Right ventricle myocardium inferior (tissue), 1 donor: ENCODE measurements at places on chromosomes 4 and X.

DNA sequence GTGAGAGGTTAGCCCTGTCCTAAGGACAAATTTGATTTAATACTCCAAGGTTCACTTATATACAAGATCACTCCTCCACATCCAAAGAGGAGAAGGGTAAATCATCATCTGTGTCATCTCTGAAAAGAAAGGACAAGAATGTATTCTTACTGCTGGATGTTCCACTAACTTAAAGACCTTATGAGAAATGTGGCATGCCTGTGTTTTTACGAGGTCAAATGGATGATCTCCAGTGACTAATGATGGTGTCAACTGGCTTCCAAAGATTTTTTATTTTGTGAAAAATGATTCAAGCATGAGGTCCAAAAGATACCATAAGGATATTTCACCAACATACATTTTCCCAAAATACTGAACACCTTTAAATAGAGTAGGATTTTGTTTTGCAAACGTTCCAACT, 143.4 kb downstream of the PTCHD1 start:
- DNase-seq: no peak

DNA sequence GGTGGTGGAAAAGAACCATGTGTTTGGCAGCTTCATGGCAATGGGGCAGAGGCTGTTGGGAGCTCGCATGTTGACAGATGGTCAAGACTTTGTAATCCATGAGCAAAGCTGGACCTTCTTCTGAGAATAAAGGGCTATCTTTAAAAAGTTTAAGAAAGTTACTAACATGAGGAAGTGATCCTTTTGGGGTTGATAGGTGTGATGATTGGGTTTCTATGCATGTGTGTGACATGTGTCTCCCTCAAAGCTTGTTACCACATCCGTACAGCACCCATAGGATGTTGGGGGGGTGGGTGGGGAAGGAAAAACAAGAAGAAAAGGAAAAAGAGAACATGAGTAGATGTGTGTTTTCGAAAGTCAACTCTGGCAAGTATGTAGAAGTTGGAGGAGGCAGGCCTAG, 123.0 kb upstream of the TLR3 start:
- DNase-seq: no peak

DNA sequence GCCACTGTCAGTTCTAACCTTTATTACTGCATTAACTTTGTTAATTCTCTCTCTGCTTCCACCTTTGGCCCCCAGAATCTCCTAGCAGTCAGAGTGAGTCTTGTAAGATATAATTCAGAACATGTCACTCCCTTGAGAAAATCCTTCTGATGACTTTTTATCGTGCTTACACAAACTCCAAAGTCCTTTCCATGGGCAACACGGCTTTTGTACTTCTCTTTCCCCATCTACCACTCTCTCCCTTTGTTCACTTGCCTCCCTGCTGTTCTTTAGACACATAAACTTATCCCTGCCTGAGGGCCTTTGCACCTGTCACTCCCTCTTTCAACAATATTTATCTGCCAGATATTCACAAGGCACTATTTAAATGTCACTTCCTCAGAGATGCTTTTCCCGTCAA, 64.8 kb downstream of the MAOB start:
- no peak for DNase-seq

- no peak for DNase-seq
These were observed 130.1 kb upstream of the TECRL start for GRCh38 chr4:64539234-64539849.
